Stimulated activated CD4-positive, alpha-beta T cell treated with anti-CD3 and anti-CD28 coated beads, Interleukin-4, amount 100 ng/mL, for 4 hours (primary cell): ENCODE measurements at places on chromosomes 2 and 18.

GRCh38 chr2:104769096-104769495 lies 84.8 kb upstream of the POU3F3 start:
- DNase-seq = no peak

GRCh38 chr2:128313931-128314347 lies 4.7 kb downstream of the HS6ST1 start:
- DNase-seq = no peak

GRCh38 chr18:22556222-22557167 lies 138.8 kb upstream of the CTAGE1 start:
- no peak for DNase-seq

DNA sequence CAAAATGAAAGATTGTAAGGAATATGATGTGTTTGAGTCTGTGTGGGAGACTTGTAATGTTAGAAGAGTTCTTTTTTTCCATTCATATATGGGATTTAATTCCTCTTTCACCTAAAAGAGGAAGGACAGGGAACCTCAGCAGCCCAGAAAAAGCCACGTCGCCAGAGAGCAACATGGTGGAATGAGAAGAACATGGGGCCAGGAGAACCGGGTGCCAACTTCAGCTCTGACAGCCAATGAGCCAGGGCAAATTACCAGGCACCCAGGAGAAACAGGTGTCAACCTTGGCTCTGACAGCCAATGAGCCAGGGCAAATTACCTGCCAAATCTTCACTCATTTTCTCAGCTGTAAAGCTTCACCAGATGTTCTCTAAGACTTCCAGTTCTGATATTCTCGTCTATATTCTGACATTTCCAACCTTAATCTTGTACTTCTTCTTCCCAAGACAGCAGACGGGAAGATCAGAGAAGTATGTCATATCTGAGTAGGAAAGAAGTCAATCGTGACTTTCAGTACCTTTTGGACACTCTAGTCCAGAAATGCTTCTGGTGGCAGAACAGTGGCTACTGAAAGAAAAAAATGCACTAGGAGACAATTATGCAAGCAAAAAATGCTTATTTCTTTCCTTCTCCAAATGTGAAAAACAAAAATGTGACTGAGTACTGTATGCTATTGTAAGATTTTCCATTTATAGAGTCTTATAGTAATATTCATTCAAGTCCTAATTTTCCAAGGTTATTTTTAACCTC lies 79.2 kb upstream of the COL5A2 start:
- DNase-seq = no peak

DNA sequence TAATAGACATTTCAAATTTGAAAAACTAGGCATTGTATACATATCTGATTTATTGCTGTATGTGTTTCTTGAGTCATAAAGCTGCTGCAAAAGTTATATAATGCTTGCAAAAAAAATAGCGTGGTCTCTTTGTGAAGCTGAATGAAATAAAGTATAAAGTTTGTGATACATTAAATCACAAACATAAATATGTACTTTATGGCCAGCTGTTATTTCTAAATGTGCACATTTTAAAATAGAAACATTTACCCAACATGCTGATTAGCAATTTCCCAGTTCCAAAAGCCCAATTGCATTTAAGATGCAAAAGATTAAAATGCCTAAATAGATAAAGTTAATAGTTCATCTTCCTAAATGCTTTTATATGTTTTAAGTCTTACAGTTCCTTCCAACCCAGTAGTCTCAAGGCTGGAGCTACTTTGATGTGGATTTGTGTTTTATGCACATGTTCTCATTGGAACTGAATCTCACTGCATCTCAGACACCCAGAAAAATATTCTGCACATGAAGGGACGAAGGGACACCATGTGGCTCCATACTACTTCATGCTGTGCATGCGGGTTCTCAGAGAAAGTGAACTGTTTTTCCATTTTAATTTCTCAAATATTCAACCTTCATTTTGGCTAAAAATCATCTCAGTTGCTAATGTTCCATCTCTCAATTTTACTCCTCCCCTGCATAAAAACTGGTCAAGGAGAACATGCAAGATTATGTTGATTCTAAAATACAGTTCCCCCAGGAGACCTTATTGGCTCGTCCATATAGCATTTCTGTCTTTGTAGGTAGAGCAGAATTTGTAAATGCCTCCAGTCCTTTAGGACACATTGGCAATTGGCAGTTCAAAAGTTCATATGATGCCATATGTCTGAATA lies 304.6 kb downstream of the MTX2 start:
- DNase-seq = no peak

DNA sequence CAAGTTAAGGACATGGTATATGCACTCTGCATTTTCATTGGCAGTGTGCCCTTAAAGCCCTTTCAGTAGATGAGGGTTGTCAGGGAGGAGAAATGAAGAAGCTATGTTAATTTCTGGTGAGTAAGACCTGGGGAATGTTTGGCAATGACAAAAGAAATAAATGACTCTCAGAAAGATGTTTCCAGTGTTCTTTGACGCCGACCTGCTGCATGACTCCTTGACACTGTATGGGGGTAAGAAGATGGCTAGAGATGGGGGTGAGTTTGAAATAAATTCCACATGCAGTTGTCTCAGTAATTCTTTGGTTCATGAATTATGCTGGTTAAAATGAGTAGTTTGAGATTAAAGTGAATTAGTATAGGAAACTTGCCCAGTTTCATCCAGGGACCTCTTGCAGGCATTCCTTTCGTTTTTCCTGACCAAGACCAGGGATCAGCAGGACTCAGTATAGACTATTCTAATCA lies 5.9 kb downstream of the CCDC121 start:
- no peak for DNase-seq

- no peak for DNase-seq
Observed at GRCh38 chr18:55268628-55269275, 309.5 kb upstream of the CCDC68 start.

DNA sequence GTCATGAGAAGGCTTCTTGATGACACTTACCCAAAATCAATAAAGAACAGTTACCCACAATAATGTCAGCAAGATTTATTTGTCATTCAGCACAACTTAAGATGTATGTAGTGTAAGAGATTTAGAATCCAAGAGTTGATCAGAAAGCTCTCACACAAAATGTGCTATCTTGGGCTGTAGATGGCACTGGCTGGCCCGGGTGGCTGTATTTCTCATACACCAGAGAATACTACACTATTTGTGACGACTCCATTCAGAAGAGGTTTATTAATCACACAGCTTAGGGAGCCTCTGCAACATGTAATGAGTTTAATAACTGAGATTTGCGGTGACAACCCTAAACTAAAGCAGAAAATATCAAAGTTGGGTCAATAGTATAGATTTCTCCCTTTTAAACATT lies 530.4 kb upstream of the KLHL29 start:
- no peak for DNase-seq

GRCh38 chr2:121613152-121613551 lies 36.1 kb downstream of the CLASP1 start:
- DNase-seq = no peak

DNA sequence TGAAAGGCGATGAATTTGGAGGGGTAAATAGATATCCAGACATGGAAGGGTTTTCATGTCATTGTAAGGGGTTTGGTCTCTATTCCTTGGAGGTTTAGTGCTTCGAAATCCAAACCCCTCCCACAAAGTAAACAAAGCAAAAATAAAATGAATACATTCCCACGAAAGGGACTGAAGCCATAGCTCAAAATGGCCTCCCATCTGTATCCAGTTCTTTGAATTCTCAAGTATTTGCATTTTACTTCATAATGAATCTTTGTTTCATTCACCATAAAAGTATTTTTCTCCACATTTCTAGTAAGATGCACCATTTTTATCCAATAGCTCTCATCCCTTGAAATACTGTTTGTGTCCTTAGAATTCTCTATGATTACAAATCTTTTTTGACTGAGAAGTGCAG lies 103.2 kb upstream of the DTNA start:
- no peak for DNase-seq

GRCh38 chr2:239891698-239892097 lies 133.4 kb downstream of the NDUFA10 start:
- DNase-seq = no peak

GRCh38 chr18:41745166-41746049 lies 209.6 kb upstream of the PIK3C3 start:
- no peak for DNase-seq

DNA sequence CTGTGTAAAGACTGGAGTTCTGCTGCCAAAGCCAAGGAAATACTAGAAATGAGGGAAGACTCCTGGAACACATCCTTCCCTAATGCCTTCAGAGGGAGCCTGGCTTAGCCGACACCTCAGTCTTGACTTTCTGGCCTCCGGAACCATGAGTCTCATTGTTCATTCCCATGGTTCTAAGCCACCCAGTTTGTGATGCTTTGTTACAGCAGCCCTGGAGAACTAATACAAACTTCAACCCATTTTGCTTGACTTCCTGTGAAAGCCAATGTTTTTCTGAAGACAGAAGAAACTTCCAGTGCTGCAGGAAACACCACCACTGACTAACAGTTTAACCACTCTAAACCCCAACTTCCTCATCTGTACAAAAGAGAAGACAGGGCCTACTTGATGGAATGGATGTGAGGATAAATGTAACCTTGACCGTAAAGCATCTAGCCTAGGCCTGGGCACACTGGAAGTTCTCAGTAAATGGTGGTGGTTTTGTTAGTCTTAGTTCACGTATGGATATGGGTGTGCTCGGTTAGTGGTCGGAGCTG lies 85.9 kb upstream of the RFX8 start:
- no peak for DNase-seq

DNA sequence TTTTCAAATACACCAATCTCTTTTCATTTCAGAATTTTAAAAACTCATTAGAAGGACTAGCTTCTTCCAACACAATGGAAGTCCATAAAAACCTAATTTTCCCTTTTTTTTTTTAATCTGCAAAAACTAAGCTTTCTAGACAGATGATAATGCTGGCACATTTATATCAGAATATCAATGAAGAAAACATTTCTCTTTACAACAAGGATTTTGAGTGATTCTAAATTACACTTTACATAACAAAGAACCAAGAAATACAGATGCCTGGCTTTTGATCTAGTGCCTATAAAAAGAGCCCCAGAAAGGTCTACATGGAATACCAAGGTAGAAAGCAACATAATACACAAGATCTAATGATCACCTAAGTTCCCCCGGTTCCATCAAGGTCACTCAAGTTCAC lies 108.0 kb downstream of the AFF3 start:
- DNase-seq = no peak

- DNase-seq = no peak
Observed at GRCh38 chr2:81872006-81872405, 1567.5 kb upstream of the LRRTM1 start.

DNA sequence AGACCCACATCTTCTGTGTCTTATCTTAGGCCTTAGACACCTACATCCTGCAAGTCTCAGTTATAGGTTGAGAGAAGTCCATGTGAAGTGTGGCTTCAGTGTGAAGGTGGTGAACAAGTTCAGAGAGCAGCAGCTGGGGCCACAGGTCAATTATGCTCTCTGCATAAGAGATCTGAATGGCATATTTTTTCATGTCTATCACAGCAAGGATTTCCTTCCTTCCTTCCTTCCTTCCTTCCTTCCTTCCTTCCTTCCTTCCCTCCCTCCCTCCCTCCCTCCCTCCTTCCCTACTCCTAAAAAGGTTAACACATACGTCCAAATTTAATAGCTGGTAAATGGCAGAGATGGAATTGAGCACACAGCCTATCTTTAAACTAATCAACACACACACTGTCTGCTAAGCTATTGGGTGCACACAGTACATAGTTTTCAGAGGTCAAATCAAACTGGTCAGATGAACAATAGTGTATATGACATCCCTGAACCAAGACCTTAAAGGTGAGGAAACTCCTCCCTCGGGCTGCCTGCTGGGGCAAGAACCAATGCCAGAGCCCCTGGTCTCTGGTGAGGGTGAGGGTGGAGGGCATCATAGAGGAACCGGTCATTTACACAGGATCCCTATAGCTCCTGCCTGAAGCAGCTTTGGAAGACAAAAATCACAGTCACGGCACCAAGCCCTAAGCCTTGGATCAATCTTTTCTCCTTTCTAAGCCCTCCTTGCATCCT lies 240.9 kb downstream of the ICOS start:
- no peak for DNase-seq

- DNase-seq = no peak
Observed at GRCh38 chr2:114933671-114934241, 491.3 kb downstream of the DPP10 start.

GRCh38 chr2:65300134-65300760 lies 72.6 kb downstream of the ACTR2 start:
- DNase-seq = no peak
